Stimulated activated CD4-positive, alpha-beta T cell treated with anti-CD3 and anti-CD28 coated beads, Interleukin-4, amount 100 ng/mL, for 48 hours (primary cell): ENCODE measurements at places on chromosomes 2 and 18.

DNA sequence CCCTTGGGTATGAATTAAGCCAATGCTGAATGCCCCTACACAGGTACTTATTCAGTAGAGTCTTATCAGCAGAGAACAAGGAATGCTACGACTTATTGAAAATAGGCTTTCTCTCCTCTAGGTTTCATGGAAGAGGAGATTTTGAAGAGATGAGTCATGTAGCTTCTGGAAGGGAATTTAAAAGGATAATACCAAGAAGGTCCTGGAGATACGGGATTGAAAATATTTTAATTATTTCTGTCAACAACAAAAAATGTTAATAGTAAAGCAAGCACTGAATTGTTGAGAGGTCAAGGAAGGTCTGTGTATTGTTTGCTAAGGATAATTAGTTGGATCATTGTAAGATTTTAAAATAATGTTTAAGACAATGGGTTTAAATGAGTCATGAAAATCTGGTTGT, 293.0 kb upstream of the SPHKAP start:
- DNase-seq: no peak

DNA sequence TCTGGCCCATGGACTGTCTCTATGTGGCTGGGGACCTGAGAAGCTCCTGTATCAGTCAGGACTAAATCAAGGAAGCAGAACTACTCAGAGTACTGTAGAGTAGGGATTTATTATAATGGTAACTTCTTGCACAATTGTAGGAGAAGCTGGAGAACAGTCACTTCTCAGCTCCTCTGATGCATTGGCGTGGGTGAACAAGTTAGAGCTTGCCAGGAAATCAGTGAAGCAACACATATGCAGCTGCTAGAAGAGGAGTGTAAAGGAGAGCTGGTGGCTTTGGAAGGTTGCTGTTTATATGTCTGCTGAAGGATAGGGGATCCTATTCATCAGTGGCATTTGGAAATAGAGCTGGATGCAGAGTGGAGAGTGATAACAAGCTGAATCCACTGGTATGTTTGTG, 215.5 kb upstream of the CWC22 start:
- DNase-seq: no peak

- peak; percentile 29 for DNase-seq
Measured at GRCh38 chr2:191758518-191759507, 80.9 kb downstream of the NABP1 start.

DNA sequence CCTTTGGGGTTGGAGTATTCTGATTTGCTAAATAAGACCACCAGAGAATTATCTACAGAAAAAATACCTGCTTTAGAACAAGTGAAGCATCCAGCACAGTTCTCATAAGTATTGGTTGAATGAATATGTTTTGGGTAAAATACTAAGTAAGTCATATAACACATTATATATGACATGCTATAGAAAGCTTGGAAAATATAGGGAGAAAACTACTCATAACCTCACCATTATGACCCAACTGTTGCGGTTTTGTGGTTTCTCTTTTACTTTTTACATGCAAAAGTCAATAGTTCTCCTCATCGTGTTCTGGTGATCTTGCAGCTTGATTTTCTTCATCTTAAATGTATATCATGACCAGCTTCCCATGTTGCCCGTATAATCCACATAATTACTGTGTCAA, 66.2 kb downstream of the DIPK1C start:
- DNase-seq: no peak

GRCh38 chr2:63845866-63846265, 4.2 kb downstream of the UGP2 start:
- no peak for DNase-seq

- DNase-seq: no peak
Measured at GRCh38 chr2:28399956-28400355, 7.3 kb downstream of the FOSL2 start.

DNA sequence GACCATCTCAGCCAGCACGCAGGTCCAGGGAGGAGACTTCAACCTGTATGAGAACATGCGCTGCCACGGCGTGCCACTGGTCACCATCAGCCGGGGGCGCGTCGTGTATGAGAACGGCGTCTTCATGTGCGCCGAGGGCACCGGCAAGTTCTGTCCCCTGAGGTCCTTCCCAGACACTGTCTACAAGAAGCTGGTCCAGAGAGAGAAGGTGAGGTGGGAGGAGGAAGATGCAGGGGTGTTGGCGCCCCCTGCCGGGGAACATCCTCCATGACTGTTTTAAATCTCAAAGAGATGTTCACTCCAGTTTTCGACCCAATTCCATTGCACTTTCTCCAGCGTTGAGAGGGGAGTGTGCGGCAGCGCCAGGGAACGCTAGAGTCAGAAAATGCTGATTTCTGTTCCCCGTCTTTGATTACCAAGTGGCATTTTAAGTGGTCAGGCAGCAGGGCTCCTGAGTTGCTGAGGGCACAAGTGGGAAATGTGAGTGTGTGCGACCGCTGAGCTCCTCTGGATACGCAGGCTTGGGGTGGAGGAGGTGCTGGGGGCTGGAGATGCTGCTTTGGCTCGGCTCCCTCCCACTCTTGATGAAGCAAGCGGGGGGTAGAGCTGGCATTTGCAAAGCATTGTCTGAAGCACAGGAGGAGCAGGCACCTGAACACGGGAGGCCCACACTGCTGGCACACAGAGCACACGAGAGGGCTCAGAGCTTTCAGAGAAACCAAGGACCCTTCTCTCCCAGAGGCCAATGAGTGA, 27.7 kb upstream of the MAPRE3 start:
- peak; percentile 63 for DNase-seq

- DNase-seq: no peak
Measured at GRCh38 chr18:2312440-2312839, 258.9 kb downstream of the METTL4 start.

GRCh38 chr2:16226943-16227664, 286.8 kb downstream of the MYCN start:
- no peak for DNase-seq

DNA sequence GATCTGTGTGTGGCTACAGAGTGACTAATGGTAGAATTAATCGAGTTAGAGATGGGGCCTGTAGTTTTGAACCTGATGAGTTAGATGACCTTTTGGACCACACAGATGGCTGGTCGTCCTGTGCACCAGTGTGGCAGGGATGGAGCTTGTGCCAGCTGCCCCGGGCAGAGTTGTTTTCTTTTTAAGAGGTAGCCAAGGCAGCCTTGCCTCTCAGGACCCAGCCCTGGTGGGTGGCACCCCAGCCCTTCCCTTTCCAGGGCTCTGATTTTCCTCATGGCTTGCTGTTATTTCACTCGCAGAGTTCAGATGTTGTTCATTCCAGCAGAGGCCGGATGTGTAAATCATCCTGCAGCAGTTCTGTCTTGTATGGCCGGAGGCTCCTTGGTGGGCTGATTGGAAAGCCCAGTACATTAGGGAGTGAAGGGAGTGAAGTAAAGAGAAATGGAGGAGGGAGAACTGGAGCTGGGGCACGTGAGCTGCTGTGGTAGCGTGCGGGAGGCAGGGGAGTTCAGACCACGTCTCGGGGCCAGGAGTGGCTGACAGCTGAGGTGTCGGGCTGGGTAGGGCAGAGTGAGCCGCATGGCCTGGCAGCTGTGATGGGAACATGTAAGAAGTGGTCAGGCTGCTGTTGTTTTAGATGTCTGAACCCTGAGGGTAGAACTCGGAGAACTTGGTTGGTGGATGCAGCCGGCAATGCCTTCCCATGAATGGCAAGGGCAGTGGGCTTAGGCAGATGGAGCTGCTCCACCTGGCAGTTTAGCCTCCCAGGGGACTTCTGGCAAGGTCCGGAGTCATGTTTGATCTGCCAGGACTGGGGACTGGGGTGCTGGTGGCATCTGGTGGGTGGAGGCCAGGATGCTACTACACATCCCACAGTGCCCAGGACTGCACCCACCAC, 28.8 kb downstream of the ASAP2 start:
- no peak for DNase-seq

DNA sequence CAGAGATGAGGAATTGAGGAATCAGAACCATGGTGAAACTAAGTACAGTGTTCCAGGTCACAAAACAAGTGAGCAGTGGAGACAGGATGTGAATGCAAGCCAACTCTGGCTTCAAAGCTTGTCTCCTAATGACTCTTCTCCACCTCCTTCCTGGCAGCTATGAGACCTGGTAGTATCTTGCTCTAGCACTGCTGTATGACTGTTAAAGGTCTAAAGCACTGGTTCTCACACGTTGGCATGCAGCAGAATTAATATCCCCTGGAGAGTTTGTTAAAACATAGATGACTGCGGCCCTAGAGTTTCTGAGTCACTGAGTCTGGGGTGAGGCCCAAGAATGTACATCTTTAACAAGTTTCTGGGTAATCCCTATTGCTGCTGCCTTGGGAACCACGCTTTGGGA, 63.3 kb downstream of the SUCLG1 start:
- DNase-seq: no peak

DNA sequence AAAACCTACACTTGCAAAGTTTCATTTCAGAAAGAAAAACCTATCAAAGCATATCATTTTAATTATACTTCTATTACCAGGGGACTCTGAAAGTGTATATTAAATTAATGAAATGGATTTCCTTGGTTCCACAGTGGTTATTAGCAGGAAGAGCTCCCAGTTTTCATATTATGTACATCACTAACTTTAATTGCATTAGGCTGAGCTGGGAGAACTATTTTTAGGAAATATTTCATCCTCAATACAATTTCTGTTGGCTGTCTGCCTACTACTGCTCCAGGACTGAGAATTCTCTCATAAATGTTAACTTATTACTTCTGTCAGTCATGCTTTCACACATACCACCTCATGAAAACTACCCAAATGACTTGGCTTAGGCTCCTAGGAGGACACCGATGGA, 301.4 kb downstream of the CMPK2 start:
- no peak for DNase-seq

DNA sequence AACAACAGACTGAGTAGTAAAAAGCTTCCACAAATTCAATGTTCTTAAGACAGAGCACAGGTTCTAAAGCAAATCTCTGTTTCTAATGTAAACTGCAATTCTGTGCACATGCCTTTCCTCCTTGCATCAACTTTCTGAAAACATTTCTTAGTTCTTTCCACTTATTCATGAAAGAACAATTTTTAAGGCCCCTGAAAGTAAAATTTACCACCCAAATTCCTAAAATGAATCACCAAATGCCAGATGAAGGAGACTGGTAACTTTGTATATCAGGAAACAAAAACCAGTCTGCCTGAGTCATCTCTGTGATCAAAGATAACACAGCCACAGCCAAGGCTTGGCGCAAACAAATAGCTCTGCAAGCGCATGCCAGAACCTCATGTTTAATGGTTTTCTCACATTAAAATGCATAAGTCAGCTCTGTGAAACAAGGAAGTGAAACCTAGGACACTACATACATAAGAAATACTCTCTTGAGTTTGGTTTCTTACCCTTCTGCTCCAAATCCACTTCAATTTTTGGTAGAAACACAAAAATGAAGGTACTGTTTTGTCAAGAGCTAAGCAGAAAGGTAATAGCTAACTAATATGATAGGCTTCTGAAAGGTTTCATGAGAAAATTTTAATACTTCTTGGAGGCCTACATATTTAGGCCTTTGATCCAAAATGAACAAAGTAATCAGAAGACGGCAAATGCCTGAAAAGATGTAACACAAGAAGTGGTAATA, 169.4 kb downstream of the THADA start:
- peak; percentile 62 for DNase-seq

DNA sequence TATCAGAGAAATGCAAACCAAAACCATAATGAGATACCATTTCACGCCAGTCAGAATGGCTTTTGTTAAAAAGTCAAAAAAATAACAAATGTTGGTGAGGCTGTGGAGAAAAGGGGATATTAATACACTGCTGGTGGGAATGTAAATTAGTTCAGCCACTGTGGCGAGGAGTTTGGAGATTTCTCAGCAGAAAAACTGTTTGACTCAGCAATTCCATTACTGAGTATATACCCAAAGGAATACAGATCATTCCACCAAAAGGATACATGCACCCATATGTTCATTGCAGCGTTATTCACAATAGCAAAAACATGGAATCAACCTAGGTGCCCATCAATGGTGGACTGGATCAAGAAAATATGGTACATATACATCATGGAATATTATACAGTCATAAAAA, 54.5 kb upstream of the WDR75 start:
- DNase-seq: no peak

GRCh38 chr2:67652679-67653078, 255.5 kb downstream of the ETAA1 start:
- no peak for DNase-seq

DNA sequence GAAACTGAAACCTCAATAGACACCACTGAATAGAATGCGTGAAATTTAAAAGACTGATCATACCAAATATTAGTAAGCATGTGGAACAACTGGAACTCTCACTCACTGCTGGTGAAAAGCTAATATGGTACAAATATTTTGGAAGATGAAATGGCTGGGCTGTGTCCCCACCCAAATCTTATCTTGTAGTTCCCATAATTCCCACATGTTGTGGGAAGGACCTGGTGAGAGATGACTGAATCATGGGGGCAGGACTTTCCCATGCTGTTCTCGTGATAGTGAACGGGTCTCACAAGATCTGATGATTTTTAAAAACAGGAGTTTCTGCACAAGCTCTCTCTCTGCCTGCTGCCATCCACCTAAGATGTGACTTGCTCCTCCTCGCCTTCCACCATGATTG, 32.0 kb upstream of the MYCN start:
- no peak for DNase-seq

- no peak for DNase-seq
Measured at GRCh38 chr2:129193961-129194360, 785.5 kb upstream of the RAB6C start.

- DNase-seq: no peak
Measured at GRCh38 chr2:84776011-84776410, 104.9 kb downstream of the TRABD2A start.

DNA sequence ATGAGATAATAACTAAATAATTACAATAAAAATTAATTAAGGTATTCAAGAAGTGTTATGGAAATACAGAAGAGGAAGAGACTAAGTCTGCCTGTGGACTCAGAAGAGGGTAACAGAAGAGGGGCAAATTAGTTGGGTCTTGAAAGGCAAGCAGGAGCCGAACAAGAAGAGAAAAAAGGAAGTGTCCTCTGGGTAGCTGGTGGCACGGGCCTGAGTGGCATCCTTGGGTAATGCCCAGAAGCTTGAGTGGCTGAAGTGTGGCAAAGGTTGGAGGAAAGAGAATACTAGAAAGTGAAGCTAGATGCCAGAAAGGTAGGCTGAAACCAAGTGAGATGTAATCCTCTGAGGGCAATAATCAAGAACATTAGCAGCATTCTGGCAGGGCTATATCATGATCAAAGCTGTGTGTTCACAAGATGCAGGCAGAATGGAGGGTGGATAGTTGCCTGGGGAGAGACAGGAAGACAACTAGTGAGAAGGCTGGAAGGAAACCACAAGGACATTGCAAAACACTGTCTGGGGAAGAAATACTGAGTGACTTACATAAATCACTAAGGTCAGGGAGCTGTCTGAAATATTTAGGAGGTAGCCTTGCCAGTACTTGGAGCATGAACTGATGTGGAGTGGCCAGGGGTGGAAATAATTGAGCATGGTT, 16.2 kb downstream of the DOCK10 start:
- DNase-seq: no peak

GRCh38 chr18:57837917-57838548, 34.9 kb upstream of the ATP8B1 start:
- peak; percentile 50 for DNase-seq
